ENCODE measurements at places on chromosomes 2 and 18.

GRCh38 chr2:218478544-218478943, 59.6 kb downstream of the VIL1 start:
- DNase-seq, result no peak

DNA sequence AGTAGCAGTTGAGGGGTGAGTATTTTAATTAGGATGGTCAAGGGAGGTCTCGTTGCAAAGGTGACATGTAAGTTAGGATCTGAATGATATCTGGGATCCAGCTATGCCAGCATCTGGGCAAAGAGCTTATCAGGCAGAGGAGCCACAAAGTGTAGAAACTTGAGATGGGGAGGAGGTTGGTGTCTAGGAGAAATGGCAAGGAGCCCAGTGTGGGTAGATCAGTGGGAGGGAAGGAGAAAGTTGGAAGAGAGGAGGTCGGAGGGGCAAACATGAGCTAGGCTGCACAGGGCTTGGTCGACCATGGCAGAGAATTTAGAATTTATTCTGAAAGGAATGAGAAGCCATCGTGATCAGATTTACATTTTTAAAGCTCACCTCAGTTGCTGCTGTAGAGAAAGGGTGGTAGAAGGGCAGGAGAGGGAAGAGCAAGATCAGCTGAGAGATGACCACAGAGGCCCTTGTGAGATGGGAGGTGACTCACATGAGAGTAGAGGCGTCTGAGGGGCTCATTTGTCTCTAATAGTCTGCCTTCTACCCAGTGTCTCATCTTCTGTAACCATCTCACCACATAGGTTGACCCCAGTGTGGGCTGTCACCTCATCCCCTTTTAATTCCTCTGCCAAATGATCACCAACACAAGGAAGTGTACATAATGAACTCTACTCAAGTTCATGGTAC, 170.0 kb downstream of the ETAA1 start:
- no peak for DNase-seq

DNA sequence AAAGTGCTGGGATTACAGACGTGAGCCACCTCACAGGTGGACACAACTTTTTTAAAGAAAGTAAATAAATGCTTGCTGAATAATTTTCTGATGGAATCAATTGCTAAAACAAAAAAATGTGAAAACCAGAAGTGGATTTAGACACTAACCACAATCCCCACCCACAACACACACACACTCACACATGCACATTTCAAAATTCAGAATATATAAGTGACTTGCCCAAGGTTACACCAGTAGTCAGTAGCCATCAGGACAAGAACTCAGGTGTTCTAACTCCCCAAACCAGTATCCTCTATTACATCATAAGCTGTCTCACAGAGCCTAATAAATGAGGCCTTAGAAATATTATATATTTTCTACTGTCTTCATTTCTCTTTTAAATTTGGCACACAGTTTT, 1923.6 kb upstream of the PIK3C3 start:
- no peak for DNase-seq

GRCh38 chr2:175728032-175728431, 274.0 kb downstream of the LNPK start:
- no peak for DNase-seq

DNA sequence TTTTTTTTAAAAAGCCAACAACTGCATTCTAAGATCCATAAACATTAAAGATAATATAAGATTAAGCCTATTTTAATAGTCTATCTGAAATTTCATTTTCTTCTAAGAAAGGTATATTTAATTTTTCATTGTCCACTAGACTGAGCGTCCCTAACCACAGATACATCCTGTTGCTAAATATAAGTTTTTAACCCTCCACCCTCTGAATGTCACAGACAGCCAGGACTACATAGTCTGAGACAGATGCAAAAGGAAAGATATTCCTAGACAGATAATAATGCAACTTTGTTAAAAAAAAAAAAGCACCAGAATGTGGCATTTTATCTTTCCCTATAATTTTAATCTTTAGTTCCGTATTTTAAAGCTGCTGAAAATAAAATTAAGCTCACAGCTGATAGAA, 114.6 kb downstream of the ZEB2 start:
- no peak for DNase-seq

DNA sequence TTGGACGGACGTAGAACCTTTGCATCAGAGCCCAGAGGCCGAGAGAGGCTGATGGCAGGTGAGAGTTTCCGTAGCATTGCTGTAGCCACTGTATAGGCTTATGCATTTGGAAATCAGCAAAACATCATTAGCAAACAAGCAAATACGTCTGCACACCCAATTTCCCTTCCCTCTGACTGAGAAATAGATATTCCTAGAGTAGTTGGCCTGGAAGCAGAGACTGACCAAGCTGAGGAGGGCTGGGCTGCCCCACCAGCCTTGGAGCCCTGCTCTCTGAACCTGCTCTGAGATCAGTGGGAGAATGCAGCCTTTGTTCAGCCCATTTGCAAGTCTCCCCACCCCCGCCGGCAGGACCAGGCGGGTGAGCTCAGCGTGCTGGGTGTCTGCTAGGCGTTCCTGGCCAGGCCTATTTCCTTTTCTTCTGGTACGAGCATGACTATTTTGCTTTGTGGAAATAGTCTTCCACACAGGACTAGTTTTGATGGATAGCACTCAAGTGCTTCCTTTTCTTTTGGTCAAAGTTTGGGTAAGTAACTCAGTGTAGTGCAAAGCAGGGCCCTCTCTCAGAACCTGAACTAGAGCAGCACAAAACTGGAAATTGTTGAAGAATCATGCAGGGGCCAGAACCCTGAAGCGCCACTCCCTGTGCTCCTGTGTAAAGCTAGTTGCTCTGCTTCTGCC, 21.9 kb upstream of the RNF149 start:
- DNase-seq, result no peak

GRCh38 chr2:60608679-60609078, 55.2 kb upstream of the BCL11A start:
- no peak for DNase-seq

DNA sequence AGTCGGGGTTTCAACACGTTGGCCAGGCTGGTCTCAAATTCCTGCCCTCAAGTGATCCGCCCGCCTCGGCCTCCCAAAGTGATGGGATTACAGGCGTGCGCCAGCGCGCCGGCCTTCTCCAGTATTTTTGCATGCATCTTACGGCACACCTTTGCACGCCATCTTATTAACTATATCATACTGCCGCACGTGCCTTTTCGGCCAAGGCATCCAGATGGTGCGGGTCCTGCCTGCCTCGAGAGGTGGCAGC, 765 bp upstream of the ING5 start:
- no peak for DNase-seq

DNA sequence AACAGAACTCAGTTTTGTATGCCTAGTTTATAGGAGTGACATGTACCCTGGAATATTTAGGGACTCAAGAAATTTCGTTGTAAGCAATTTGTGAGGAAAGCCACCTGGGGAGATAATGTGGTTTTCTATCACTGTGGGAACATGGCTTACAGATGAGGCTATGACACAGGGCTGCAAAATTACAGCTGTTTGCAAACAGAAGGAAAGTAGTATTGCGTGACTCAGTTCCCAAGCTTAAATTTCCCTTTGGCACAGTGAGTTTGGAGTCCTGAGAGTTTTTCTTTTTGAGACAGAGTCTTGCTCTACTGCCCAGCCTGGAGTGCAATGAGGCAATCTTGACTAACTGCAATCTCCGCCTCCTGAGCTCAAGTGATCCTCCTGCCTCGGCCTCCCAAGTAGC, 149.8 kb downstream of the MYO5B start:
- DNase-seq, result no peak

DNA sequence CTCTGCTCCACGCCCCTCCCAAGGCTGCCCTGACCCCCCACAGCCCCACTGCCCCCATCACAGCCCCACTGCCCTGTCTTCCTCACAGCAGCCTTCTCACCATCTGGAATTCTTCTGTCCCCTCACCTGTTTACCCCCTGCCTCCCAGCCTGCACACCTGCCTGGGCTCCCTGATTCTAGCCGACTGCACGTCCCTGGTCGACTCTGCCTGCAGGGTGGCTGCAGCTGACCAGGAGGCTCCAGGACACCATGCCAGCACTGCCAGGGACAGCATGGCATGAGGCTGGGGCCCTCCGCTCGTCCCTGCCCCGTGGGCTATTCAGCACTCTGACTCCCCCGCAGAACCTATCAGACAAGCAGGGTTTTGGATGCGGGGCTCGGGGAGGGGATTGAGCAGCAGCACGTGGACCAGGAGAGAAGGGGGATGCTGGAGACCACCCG, 254.1 kb downstream of the HDAC4 start:
- no peak for DNase-seq

- no peak for DNase-seq
Measured at GRCh38 chr2:176096243-176096985, 3.2 kb upstream of the HOXD12 start.

GRCh38 chr2:11581124-11581796, 47.4 kb downstream of the GREB1 start:
- DNase-seq, result no peak

DNA sequence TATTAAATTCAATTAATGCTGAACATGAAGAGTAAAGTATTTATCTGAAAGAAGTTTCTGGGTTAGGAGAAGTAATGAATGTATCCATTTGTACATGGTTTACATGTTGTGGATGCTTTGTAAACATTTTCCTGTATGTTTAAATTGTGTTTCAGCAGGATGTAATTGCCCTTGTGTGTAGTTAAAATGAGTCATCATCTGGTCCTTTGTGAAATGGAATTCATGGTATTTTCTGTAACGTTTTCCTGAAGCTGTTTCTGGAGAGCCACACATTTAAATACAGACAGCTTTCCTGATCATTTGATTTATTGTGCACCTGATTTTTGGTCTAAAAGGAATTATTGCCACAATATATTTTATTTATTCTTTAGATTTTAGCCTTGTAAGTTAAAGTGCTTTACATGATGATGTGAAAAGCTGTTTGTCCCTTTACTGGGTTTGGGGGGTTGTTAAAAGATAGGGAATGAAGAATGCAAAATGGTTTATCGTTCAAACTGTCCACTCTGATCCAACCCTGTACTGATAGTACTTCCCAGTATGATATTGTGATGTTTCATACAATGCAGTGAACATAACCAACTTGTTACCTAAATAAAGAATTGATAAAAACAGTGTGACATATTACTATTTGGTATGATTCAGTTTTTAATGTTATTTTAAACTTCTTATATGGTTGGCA, 41.7 kb upstream of the SLC3A1 start:
- DNase-seq, result no peak

DNA sequence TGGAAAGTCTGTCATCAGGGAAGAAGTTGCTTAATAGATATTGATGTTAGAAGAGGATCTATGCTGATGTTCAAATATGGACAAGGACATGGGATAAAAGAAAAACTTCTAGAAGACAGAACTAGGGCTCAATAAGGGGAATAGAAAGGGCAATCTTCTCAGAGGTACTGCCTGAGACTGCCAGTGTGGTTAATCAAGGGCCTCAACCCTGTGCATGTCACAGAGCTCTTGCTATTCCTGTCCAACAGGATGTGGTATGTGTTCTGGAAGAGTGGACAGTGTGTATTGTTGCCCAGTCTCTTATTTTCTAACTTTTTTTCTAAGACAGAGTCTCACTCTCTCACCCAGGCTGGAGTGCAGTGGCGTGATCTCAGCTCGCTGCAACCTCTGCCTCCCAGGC, 27.8 kb upstream of the RNF125 start:
- DNase-seq, result no peak

GRCh38 chr18:61201511-61201910, 131.7 kb upstream of the CDH20 start:
- DNase-seq, result no peak

- no peak for DNase-seq
Measured at GRCh38 chr2:36477315-36477714, 120.7 kb downstream of the FEZ2 start.

DNA sequence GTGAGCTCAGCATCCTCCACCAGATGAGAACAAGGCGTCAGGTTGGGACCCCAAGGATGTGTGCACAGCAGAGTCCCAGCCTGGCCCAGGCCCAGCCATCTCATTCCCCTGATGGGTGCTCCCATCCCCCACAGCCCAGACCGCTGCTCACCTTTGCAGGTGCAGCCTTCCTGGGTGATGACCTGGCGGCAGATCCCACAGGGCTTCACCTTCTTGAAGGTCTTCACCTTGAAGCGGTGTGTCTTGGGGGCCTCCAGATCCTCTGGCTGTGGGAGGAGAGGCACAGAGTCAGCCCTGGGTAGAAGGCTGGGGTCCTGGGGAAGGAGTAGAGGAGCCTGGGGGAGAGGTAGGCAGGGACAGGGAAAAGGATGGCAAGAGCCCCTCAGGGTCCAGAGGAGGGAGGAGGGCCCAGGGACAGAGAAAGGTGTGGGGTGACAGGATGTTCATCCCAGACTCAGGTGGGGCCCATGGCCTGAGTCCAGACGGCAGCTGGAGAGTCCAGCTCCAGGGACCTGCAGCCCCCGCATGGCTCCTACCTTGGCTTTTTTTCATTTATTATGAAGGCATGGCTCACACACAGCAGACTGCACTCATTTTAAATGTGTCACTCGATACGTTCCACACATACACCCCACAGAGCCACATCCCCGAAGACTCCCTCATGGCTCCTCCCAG, 11.9 kb downstream of the TNS1 start:
- DNase-seq, result no peak

DNA sequence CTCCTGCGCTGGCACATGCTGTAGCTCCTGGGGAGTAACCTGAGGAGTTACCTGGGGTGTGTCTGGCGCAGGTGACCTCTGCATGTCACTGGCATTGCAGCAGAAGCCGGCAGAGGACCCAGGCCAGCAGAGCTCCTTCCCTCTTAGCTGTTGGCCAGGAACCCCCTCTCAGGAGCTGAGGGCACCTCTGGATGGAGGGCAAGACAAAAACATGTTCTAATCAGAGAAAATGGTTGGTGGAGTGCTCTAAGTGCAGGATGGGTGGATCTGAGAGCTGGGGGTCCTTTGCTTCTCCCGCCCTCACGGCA, 44.9 kb upstream of the SNTG2 start:
- DNase-seq, result no peak

GRCh38 chr2:176699644-176700043, 430.4 kb downstream of the MTX2 start:
- DNase-seq, result no peak

- no peak for DNase-seq
Measured at GRCh38 chr2:1557467-1557820, 144.2 kb downstream of the TPO start.

- no peak for DNase-seq
Measured at GRCh38 chr2:189437926-189438325, 3.3 kb upstream of the WDR75 start.

DNA sequence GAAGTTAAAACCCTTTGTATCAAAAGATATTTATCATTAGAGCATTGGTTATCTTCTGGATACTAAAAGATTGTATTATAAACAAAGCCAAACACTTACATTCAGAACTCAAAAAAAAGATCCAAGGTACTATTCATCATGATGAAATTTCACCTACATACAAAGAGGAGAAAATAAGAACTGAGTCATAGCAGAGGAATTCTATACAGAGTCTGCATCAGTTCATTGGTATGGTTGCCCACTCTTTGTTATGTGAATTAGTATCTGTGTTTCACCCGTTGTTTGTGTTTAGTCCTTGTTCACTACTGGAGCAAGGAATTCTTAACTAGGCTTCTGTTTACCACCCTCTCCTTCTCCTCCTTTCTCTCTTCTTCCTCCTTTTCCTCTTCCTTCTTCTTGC, 157.9 kb downstream of the LNPK start:
- no peak for DNase-seq

DNA sequence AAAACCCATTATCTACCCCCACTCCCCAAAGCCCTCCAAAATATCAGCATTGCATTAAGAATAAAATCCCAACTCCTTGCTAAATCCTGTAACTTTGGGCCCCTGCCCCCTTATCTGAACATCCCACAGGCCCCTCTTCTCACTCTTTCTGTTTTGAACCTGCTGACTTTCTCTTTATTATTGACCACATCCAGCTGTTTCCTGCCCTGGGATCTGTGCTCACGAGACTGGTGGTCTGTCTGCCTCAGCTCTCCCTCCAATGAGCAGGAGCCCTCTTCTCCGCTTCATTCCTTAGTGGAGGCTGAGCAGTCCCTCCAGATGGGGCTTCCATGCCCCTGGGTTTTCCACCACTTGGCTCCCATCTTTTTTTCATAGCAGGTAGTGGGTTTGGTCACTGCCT, 116.9 kb downstream of the ACKR3 start:
- DNase-seq, result no peak

All from activated T-cell treated with anti-CD3 and anti-CD28 coated beads for 4 hours (primary cell).